Lung microvascular endothelial cell (primary cell): ENCODE measurements at places on chromosomes 4 and X. TPM values are rescaled to one million over a fixed set of nuclear protein-coding genes. Genes with fewer than 3 reads are reported as not detected.

GRCh38 chrX:39150220-39150619, 349.0 kb downstream of the MID1IP1 start:
- DNase-seq = no peak

The NPNT gene
- total RNA-seq = under 0.01 TPM in 2 replicates

The CYLC1 gene
- not detected in 2 replicates for total RNA-seq

- DNase-seq = no peak
Observed at GRCh38 chrX:54484666-54485065, 11.4 kb downstream of the FGD1 start.

The BTK gene
- not detected in 2 replicates for total RNA-seq

The TBC1D19 gene
- total RNA-seq = 5.2 and 7.3 TPM in 2 replicates

The TMEM150C gene
- 3.3 and 5.8 TPM in 2 replicates for total RNA-seq

DNA sequence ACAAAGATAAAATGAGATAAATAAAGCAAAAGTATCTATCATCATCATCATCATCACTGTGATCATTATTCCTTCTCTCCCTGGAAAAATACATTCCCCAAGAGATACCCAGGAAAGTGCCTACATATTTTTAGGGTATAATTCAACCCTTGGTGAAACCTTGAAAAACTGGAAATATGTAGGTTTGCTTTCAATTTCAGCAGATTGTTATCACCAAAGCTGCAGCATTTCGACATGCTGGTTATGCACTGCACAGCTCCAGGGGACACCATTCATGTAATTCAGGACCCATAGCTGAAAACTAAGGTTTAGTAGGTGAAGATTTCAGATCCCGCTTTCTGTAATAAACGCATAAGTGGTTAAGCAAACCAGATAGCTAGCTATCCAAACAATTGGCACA, 28.4 kb upstream of the FBXW7 start:
- DNase-seq = no peak
